ENCODE measurements at places on chromosomes 13 and 19.

- DNase-seq = no peak
These were observed 446.1 kb downstream of the FGF14 start for GRCh38 chr13:101955764-101956163.

DNA sequence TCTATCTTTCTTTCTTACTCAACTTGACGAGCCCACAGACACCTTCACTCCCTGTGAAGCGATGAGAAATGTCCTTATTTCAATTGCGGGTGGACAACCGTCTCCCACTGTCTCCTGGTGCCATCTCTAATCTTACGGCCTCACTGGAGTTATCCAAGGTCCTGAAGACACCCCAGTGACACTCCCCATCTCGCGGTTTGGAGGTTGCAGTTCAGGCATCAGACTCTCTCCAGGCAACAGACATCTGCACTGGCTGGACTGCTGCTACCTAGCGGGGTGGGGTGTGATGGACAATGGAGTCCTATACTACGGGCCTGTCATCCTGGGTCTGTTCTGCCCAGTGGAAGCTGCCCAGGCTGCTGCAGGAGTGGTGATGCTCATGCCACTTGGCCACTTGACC lies 18.3 kb upstream of the IRS2 start:
- DNase-seq = no peak

DNA sequence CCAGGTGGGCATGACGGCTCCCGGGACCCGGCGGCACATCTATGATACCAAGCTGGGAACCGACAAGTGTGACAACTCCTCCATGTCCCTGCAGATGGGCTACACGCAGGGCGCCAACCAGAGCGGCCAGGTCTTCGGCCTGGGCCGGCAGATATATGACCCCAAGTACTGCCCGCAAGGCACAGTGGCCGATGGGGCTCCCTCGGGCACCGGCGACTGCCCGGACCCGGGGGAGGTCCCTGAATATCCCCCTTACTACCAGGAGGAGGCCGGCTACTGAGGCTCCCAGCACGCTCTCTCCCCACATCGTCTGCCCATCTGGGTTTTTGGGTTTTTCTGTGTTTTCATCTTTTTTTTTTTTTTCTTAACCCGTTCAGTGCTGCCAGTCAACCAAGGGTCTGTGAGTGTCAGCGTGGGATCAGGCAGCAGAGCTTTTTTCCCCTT lies 2.3 kb upstream of the ABCA7 start:
- DNase-seq = peak; percentile 46

DNA sequence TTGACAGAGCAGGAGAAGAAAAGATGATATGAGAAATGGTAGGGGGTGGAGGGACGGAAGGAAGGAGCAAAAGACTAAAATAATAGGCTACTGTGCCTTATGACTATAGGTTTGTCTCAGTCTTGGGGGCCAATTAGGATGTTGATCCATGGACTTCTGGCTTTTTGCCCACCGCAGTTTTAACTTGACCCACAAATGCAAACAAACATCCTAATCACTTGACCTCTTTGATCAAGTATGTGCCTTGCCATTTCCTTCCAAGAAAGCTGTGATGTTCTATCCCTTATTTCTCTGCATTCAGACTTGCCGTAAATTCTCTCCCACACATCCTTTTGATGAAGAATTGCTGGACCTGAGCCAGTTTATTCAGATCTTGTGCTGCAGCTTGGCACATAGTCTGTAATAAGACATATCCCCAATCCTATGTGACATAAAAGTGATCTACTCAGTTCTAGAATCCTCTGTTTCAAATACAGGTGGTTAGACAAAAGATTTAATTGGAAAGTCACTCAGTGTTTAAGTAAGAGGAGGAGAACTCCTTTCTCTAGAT lies 62.8 kb downstream of the TPT1 start:
- DNase-seq = no peak

DNA sequence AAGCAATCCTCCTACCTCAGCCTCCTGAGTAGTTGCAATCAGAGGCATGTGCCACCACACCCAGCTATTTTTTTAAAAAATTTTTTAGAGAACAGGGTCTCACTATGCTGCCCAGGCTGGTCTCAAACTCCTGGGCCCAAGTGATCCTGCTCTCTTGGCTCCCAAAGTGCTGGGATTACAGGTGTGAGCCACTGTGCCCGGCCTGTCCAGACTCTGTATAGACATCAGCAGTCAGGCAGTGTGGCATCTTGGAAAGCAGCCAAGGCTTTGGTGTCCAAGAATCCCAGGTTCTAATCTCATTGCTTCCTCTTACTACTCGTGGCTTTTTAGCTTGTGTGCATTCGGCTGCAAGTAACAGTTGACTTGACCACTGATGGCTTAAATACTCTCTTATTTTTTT lies 43.4 kb downstream of the BICRA start:
- peak; percentile 22 for DNase-seq

DNA sequence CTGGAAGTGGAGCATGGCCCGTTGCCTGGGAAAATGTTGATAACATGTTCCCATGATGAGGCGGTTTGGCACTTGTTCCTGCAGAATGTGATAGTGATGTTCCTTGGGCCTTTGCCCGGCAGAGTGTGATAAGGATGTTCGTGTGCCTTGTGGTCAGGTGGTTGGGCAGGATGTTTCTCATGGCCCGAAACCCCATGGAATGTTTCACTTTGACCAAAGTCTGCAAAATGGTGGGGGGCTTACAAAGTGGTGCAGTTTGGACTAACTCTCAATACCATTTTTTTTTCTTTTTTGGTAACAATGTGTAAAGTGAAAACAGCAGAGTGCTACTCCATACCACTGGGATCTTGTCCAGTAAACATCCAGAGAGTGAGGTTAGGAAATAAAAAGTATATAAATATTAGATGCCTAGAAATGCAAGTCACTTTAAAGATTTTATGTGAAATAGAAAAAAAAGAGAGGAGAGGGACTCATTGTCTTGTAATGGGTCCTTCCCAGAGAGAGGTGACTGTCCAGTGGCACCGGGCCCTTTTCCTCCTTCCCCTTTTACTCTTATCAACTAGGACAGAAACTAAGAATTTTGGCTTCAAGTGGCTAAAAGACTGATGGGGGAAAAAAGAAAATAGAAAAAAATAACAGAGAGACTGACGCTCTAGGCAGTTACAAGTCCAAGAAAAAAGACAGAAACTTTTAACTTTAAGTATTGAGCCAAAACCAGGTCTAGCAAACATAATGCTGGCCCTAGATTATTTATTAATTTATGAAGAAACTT lies 5.7 kb downstream of the FPR3 start:
- DNase-seq = no peak

- DNase-seq = no peak
These were observed 66.2 kb downstream of the FOXO1 start for GRCh38 chr13:40600149-40600751.

DNA sequence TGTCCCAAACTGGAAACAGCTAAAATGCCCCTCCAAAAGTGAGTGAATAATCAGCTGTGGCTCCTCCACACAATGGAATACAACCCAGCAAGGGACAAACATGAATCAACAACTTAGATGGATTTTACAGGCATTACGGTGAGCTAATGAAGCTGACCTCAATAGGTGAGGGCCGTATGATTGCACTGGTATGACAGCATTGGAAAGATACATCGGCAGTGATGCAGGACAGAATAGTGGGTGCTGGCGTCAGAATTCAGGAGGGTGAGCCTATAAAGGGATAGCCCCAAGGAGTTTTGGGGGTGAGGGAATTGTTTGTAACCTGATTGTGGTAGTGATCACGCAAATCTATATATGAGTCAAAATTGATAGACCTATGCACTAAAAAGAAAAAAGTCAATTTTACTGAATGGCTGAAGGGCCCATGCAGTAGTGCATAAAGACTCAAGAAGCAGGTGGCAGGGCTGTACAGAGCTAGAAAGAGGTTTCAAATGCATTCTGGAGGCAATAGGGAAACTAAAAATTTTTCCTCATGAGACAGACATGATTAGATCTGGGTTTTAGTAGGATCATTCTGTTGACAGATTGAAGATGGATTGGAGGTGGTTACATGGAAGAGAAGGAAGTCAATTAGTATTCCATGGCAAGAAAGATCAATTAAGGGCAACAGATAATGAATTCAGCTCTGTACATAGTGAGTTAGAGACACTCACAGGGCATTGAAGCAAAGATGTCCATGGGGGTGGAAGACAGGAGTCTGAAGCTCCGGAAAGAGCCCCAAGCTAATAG lies 90.8 kb downstream of the IRS2 start:
- DNase-seq = no peak

GRCh38 chr13:108220041-108220440 lies 1.8 kb downstream of the ABHD13 start:
- no peak for DNase-seq

DNA sequence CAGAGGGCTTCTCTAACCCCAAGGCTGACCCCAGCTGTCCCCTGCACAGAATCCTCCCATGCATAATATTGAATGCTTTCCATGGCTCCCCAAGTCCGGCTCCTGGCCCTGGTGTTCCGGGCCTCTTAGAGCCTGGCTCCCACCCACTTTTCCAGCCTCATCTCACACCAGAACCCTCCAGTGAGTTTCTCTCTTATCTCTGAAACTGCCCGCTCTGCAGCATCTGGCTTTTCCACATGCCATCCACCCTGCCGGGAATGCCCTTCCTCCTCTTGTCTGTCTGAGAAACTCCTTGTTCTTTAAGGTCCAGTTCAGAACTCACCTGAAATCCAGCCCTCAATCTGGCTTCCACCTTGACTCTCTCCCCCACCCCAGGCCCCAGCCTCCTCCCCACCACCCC lies 6.8 kb downstream of the SYNGR4 start:
- DNase-seq = no peak

DNA sequence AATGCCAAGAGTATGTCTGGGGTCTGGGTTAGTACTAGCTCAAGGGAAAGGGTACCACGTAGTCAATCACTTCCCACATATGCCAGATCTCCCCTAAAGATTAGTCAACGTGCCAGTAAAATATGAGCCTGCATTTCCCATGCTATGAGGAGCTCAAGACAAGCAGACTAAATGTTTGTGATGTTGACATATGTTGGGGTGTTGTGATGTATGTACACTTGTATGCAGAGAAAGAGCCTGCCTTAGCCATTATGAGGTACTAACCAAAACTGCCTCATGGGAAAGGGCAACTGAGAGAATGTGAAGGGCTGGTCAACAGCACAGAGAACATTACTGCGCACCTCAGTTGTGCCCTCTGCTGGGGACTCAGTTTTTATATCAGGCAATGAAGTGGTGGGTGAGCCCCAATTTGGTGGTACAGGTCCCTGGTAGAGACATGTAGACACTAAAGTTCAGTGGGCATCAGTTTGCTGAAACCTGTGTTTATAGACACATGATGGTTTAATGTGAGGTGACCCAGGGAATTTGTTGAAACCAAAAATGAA lies 287.0 kb downstream of the DCT start:
- DNase-seq = no peak

GRCh38 chr19:44808463-44809371 lies at the start of gene BCAM:
TSS of gene BCAM (plus strand) at chr19:44809103. CDS start at chr19:44809125, 22 bp downstream.
- DNase-seq = peak; percentile 75

- DNase-seq = no peak
These were observed 59.7 kb downstream of the DLEU7 start for GRCh38 chr13:50783717-50784290.

DNA sequence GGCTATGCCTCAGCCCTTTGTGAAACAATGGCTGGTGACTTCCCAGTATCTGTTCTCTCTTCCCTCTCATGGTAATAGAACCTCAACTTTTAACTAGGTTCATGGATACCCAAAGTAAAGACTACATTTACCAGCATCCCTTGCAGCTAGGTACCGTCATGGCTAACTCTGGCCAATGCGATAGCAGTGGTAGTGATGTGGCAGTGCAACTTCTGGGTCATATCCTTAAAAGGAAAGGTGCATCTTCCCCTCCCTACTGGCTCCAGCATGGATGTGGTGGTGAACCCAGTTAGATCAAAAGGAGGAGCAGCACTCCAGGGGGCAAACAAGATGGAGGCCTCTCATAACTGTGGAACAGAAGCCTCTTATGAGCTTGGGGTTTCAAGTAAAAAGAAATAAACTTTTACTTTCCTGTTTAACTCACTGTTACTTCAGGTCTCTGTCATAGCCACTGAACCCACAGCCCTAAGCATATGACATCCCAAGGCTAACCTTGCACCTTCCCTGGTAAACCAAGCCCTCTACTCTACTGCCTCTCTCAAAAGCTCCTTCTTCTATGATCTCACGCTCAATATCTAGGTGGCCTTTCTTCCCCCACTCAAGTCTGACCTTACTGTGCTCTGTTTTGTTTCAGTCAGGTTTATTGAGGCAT lies 104.4 kb downstream of the DOCK9 start:
- no peak for DNase-seq

DNA sequence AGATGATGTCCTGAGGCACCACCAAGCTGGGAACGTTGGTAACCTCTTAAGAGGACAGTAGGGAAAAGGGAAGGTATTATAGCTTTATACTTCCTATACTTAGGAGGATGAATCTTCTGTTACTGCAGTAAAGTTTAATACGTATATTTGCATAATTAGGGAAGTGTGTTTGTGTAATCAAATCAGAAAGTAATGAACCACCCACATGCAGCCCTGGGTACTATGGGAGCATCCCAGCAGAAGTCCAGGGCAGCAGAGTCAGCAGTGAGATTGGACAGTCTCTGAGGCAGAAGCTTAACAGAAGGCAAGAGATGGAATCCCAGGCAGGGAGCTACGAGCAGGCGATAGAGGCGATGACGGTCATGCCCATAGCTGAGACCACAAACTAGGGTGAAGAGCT lies 12.5 kb downstream of the SAFB start:
- no peak for DNase-seq

- DNase-seq = peak; percentile 68
These were observed 1.4 kb downstream of the RASA3 start for GRCh38 chr13:114130837-114131582.

GRCh38 chr13:79211377-79211776 lies 194.7 kb downstream of the RBM26 start:
- no peak for DNase-seq

GRCh38 chr13:101013245-101013644 lies 338.6 kb upstream of the TMTC4 start:
- DNase-seq = no peak

- no peak for DNase-seq
These were observed 19.3 kb upstream of the KCTD15 start for GRCh38 chr19:33777351-33777750.

DNA sequence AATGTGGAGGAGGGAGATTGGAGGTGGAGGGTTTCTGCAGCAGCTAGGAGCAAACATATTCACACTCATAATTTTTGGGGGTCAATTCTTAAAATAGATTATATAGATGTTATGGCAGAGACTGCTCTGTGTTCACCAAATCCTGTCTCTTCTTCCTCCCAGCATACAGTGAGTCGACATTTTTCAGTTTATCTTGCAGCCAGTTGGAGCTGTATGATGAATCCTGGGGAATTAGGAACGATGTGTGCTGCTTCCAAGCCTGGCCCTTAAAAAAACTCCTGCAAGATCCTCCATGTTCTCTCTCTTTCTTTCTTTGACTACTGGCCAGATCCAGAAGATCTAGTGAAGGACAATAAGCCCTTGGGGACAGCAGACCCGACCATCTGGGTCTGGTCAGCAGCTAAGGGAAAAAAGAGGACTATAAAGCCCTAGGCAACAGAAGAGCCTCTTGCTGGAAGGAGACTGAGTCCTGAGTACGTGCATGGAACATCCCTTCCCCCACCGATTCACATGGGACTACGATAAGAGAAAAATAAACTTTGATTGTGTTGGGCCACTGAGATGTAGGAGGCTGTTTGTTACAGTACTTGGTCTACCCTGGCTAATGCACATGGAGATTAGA lies 55.8 kb upstream of the POMP start:
- DNase-seq = no peak

- DNase-seq = no peak
These were observed 402.7 kb downstream of the IRS2 start for GRCh38 chr13:109383683-109384082.

All from mucosa of descending colon (tissue), 3 donors.